ENCODE measurements at places on chromosomes 2 and 18. TPM values are rescaled to one million over a fixed set of nuclear protein-coding genes. Genes with fewer than 3 reads are reported as not detected.

Gene PPP1R1C
- total RNA-seq, result under 0.01 TPM

DNA sequence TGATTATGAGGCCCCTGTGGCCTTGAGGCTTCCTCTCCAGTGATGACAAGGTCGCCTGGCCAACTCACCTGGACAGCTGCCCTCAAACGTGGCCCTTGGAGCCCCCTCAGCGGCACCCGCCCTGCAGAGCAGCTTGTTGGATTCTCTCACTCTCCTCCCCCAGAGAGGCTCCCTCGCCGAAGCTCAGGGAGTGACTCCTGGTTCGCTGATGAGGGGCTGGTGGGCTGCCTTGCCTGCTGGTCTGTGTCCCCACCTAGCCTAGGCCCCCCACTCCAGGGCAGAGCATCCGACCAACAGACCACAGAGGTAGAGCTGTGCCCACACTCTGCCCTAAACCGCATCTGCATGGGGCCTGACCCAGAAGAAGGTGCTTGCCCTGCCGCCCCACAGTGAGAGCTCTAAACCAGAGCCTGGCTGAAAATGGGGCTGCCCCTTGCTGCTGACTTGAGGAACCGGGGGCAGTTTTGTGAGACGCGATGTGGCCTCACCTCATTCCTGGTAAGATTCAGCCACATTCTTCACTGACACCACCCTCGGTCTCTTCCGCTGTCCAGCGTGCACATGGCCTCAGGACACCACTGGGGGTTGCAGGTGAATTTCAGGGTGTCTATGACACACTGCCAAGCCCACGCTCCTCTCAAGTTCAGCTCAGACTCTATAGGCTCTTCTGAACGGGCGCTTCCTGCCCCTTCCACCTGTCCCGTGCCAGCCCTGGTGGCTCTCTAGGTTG is 131.6 kb downstream of the CABLES1 start:
- no peak for DNase-seq

Gene RNU2-63P
- not detected for total RNA-seq

DNA sequence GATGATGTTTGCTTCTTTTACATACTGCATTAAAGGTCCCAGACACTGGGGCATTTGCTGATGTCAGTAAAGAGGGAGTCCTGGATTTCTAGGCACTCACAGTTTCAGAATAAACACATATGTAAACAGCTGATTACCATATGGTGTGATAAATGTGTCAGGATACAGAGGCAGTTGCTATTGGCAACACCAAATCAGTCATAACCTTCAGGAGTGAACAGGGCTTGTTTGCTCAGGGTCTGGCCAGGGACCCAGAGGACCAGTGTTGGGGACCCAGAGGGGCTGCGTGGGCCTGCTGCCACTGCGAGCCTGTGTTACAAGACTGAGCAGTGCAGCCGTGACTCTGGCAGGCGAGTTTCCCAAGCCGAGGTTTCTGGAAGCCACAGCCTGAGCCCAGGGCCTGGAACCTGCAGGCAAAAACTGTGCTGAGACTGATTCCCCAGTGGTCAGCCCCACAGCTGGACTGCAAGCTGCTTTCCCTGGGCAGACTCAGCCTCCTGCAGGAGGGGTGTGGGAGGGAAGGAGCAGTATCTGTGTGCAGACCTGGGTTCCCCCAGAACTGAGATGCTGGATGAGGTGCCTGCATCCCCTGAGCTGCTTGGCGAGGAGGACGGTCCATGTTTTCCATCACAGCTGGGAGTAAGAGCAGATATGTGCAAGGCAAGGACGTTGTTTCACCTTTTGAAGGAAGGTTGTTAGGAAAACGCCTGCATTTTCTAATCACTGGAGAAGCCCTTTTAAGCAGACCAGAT is 23.6 kb downstream of the ASAP2 start:
- no peak for DNase-seq

- no peak for DNase-seq
These were observed 12.3 kb upstream of the MEP1B start for GRCh38 chr18:32177530-32177929.
